Suppressor macrophage (primary cell): ENCODE measurements at places on chromosomes 7 and 10.

- DNase-seq: no peak
Observed at GRCh38 chr10:34150103-34150502, 665.0 kb downstream of the PARD3 start.

DNA sequence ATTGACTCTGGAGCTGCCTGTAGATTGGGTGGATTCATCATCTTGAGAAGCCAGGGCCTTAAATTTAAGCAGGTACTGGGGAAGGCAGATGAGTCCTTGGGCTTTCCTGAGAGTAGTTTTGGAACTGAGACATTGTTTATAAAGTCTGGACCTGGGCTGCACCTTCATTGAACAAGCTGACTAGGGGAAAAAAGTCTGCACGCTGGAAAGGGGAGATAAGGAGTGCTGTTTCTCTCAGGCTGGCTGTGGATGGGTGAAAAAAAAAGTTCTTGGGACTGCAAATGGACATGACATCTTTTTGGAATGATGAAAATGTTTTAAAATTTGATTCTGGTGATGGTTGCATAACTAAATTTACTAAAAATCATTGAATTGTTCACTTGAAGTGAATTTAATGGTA is 12.0 kb downstream of the SEC24C start:
- no peak for DNase-seq

DNA sequence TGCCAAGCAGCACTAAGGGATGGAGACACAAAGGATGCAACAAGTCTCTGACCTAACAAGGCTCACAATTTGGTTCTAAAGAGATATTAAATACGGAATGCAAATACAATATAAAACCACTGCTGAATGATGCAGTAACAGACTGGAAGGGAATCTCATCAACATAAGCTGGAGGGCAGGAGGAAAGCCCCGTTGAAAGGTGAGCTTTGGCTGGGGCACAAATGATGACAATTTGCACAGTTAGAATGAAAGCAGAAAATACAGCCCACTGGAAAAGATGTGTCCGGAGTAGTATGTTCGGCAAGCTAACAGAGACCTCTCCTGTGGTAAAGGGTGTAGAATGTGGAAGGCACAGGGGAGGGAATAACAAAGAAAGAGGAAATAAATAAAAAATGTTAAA is 26.1 kb downstream of the PAXIP1 start:
- no peak for DNase-seq

DNA sequence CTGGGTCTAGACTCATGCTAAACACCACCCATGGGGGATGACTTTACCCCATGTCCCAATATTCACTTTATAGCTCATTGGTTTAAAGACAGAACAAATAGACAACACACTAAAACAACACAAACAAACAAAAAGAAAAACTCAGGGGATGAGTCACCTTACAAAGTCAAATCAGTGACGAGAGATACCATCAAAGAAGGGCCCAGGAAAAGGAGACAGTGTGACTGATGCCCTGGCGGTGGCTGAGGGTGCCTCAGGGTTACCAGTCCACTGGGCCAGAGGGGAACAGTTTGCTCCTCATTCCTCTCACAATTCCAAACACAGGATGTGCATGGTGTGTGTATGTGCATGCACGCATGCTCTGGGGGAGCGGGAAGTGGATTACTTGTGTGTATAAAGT is 171.3 kb upstream of the PRKCQ start:
- DNase-seq: no peak

DNA sequence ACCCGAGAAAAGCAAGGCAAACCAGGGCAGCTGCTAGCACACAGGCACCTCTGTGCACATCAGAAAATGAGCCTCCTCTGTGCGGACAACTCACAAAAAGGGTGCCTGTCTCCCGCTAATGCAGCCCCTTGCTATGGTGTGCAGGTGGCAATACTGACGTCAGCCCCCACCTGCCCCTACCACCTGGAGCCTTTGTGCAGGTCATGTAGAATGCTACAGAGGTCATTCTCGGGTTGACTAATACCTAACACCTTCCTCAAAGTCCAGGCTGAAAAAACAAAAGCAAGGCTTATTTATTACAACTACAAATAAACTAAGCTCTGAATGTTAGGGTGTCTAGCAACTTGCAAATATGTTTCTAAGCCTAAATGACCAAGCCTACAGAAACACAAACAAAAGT is 13.9 kb downstream of the PIP4K2A start:
- no peak for DNase-seq

DNA sequence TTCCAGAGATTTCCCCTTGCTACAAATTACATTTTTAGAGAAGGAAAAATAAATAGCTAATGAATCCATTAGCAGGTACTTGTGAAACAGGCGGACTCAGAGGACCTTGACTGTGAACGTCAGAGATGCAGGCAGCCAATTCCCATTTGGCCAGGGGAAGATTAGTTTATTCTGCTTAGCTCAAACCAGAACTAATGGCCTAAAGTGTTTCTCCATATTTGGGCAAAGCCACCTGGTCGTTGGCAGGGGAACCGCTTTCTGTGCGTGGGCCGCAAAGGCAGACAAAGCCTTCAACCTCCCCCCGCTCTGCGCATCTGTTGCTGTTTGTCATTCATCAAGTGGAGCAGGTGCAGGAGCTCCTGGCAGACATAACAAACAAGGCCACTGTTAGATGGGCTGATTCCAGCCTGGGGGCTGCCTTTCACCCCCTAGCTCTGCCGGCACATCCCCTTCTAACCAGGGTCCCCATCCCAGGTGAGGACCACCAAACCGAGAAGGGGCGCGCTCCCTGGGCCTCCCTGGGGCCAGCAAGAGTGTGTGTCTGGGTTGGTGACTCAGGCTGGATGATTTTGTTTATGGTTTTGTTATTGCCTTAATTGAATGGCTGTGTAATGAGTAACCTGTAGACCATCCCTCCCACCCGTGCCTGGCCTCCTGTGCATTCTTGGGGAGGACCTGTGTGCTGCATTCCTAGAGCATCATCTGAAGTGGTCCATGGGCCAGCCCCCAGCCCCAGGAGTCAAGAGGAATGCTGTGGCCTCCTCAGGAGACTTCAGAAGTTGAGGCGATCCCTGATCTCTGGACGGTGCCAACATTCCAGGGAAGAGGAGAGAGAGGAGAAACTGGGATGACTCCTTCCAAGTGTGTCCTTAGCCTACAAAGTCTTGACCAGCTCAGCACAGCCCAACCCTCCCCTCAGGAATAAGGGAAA is 14.5 kb upstream of the CPA1 start:
- no peak for DNase-seq

DNA sequence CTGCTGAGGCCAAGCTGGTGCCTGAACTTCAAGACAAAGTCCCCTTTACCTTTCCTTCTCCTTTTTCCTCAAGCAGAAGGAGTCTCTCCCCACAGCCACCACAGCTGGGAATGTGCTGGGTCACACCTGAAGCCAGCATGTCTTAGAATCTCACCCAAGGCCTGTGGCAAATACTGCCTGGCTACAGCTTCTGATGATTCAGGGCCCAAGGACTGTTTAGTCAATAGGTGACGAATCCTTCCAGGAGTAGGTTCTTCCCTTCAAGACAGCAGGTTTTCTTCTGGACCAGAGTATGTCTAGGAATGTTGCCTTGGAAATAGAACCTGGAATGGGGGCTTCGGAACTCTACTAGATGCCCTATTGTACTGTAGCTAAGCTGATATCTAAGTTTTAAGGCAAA is 374.6 kb downstream of the KIF20B start:
- no peak for DNase-seq
